ENCODE measurements at places on chromosomes 1 and 21. TPM values are rescaled to one million over a fixed set of nuclear protein-coding genes. Genes with fewer than 3 reads are reported as not detected.

CDC42BPA gene
- total RNA-seq, result 11.4 TPM

HSPA6 gene
- total RNA-seq, result 6.5 TPM

PAPPA2 gene
- total RNA-seq, result 0.01 TPM

TCHHL1 gene
- total RNA-seq, result not detected

IL23R gene
- not detected for total RNA-seq

FHAD1 gene
- 0.54 TPM for total RNA-seq

LRRC7 gene
- not detected for total RNA-seq

IQGAP3 gene
- total RNA-seq, result 17.9 TPM

TRIM46 gene
- total RNA-seq, result 2.9 TPM

NUP210L gene
- 0.06 TPM for total RNA-seq

SHE gene
- 0.16 TPM for total RNA-seq

CTH gene
- total RNA-seq, result 1.2 TPM
